Caco-2 (cell line): ENCODE measurements at places on chromosomes 7 and 10. TPM values are rescaled to one million over a fixed set of nuclear protein-coding genes. Genes with fewer than 3 reads are reported as not detected.

The CDNF gene
- total RNA-seq = 3.4 and 3.9 TPM in 2 replicates

DNA sequence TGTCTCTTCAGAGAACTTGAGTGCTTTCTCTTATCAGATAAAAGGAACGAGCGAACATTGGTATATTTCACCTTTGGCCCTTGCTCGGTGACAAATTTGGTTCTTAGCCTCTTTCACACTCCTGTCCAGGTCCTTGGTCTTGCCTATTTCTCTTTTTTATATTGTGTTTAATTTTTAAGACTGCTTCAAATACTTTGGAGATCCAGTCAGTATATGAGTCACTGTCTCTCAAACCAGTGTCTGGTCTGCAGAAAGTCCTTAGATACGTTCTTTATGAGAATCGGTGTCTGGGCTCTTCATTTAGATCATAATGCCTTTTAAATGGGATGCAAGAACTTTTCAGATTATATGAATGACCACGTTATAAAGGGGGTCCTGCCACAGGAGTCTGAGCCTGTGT lies 55.0 kb downstream of the PIK3AP1 start:
- DNase-seq = no peak

DNA sequence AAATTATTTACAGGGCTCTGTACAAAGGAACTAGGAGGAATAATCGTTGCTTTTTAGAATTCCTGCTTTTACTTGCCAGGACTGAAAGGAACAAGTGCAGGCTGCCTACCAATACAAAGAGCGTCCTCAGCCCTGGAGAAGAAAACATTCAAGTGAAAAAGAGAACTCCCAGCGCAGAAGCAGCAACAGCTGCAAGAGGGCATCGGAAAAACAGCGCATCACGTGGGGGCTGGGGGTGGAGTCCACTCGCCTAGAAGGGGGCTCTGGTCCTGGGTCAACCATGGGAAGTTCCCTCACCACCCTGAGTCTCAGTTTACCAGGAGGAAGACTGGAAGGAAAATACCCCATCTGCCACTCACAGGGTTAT lies 385 bp upstream of the C10orf90 start:
- no peak for DNase-seq

- no peak for DNase-seq
Observed at GRCh38 chr7:32673275-32673983, 178.1 kb downstream of the AVL9 start.

The TMEM213 gene
- total RNA-seq = not detected in 2 replicates

DNA sequence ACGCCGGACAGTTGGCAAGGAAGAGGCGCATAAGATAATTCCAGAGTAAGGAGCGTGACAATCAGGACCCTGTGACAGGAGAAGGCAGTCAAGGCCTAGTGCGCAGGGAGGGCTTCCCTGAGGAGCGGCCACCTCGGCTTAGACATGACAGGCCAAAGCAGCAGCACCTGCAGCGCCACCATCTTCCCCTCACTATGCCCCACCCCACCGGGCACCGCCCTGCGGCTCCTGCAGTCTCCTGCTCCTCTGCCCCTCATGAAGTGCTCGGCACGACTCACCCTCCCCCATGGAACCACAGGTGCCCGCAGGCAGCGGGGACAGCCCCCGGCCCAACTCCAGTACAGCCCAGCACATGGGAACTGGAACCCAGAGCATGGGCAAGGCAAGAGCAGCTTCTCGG lies 11.8 kb downstream of the MAD1L1 start:
- no peak for DNase-seq

DNA sequence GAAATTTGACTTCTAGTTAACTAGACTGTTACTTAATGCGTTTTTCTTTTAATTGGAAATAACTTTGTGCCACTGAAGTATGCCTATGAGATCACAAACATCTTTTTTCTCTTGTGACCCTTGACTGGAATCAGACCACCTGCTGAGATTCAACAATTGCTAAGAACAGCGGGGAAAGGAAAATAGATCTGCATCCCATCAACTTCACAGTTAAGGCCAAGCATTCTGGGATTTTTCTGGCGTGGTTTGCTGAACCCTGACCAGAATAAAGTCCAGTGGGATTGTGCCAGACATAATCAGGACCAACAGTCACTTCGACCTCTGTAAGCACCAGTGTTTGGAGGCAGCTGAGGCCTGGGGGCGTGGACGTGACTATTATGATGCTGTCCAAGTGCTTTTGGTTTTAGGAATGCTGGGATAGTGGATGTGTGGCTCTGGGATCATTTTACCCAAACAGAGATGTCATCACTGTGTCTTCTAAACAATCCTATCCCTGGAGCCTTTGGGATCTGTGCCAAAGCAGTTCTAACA lies 373.3 kb upstream of the PRKCQ start:
- no peak for DNase-seq
